ENCODE measurements at places on chromosomes 2 and 18.

- DNase-seq = no peak
These were observed 16.7 kb downstream of the ZNF638 start for GRCh38 chr2:71348302-71348701.

DNA sequence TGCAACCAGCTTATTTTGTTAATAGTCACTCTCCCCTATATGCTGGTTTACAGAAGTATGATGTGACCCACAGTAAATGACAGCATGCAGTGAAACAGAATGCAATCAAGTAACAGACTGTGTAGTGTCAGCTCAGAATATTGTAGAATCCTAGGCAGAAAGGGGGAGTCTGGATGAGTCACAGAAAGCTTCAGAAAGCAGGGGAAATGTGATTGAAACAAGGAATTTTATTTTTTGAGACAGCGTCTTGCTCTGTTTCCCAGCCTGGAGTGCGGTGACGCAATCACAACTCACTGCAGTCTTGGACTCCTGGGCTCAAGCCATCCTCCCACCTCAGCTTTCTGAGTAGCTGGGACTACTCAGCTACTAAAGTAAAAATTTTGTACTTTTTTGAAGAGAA, 219.9 kb upstream of the FBXO11 start:
- no peak for DNase-seq

GRCh38 chr2:164620873-164621763, at the start of gene GRB14:
TSS of gene GRB14 (minus strand) at chr2:164621482. CDS start at chr2:164621309, 173 bp downstream.
- DNase-seq = peak; percentile 6

GRCh38 chr2:190271783-190272456, 47.7 kb downstream of the HIBCH start:
- DNase-seq = no peak

DNA sequence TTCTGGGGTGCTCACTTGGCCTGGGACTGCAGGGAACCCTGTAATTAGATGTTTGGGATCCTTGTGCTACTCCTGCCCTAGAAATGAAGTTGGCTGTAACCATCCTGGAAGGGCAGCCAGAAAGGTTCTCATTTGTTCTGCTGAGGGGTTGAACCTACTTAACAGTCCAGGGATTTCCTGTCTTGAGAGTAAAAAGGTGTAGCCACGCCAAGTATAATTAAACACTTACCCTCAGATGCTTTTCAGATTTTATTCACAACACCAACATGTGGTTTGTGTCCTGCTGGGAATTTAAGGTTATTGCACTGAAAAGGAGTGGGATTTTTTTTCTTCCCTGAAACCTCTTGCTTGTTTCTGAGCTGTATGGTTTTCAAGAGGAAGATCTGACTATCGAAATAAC, 222.4 kb upstream of the APCDD1 start:
- no peak for DNase-seq

DNA sequence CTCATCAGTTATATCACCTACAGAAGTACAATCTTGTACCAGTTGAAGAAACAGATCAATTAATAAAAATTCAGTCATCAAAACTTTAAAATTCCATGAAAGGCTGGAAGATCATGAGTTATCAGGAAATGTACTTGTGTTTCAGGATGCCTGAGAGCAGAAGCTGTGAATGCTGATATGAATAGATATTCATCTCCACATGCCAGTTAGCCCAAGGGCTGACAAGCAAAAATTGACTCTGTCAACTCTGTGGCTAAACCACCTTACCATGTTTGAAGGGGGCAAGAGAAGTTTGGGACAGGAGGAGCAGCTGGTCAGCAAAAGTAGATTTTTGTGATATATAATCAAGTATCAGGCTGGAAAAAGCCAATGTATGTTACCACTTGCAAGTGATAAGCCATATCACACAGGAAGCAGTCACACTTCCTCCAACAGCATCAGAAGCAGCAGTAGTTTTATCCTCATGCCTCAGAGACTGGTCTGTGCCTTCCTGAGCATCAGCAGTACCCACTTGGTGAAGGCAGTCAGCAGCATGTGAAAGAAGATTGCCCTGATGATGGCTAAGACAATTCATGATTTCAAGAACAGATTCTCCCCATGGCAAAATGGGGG, 328.2 kb upstream of the CNTNAP5 start:
- DNase-seq = no peak

DNA sequence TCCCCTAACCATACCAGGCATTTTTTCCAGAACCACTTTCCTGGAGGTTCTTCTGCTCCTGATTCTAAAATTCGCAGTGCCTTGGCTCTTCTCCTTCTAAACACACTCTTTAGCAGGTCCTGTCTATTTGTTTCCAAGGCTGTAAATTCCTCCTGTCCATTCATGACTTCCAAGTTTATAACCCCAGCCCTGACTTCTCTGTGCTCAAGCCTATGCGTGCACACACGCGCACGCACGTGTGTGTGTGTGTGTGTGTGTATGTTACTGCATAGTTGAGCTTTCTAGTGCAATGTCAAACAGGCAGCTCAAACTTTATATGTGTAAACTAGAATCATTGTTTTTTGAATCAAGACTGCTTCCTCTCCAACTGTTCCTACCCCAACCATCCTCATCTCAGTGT, 337.7 kb downstream of the LRRTM1 start:
- DNase-seq = no peak

- DNase-seq = no peak
These were observed 168.4 kb downstream of the LOXHD1 start for GRCh38 chr18:46488471-46489213.

DNA sequence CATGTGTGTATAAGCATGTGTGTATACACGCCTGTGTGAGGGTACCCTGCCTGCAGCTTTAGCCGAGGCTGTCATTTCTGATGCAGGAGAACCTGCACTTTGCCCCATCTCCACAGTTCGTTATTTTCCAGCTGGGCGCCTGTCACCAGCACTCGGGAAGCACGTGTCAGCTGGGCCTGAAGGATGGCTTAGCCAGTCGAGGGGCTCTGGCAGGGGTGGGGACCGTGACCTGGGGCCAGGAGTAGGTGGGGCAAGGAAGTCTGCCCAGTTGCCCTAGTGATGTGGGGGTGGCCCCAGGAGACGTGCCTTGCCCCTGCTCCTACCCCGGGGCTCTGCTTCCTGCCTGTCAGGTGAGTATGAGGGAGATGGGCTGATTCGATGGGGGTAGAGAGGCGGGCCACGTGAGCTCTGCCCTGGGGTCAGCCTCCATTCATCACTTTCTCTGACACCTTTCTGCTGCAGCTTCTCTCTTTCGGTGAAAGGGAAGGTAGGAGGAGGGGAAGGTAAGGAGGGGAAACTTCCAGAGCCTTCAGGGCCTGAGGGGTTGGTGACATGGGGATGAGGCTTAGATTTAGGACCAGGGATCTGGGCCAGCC, 130.6 kb upstream of the SKOR2 start:
- no peak for DNase-seq

DNA sequence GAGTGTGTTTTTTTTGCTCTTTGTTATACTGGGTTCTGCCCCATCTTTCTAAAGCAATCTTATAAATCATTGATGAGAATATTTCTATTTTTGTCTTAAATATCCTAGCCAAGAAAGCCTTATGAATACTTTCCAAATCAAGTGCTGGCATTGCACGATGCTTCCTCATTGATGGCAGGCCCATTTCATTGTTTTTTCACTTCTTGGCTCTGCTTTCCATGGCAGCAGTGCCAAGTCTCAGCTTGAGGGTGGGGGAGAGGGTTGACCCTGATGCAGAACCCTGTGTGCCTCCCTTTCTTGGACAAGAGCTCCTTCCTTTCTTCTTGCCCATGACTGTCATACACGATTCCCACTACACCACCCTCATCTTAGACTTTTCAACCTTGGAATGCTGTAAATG, 16.7 kb upstream of the CELF4 start:
- DNase-seq = no peak

GRCh38 chr2:38174646-38175423, 98.9 kb upstream of the CYP1B1 start:
- no peak for DNase-seq

- no peak for DNase-seq
These were observed 17.0 kb upstream of the DSG3 start for GRCh38 chr18:31430554-31430953.

DNA sequence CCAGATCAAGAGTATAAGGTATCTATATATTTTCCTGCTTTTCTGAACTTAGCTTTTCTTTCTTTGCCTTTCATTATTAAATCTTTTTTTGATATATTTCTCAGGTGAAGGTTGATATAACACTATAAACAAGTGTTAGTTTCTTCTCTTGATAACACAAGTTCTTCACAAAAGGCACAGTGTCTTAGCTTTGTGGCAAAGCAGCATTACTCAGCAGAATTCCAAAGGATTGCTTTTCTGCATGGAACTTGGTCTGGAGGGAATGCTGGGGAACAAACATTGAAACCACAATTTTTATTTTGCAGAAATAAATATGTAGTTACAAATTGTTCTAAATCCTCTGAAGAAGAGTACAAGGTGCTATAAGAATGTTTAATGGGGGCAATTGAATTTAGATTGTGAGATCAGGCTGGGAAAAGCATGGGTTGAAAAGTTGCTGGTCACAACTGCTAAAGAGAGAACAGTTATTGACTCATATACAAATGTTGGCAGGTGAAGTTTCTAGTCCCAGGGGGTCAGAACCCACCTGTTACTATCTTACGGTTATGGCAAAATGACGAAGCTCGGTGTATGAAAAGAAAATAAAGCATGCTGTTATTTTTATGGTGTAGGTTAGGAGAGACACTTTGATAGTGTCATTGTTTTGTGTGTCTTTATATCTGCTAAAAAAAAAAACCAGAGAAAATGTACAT, 68.2 kb downstream of the UBR3 start:
- no peak for DNase-seq

- DNase-seq = no peak
These were observed 60.7 kb downstream of the RAB27B start for GRCh38 chr18:54888933-54889332.

- no peak for DNase-seq
These were observed 122.0 kb upstream of the COPS8 start for GRCh38 chr2:236963631-236964182.

GRCh38 chr2:230932556-230933511, 7.8 kb upstream of the GPR55 start:
- no peak for DNase-seq

DNA sequence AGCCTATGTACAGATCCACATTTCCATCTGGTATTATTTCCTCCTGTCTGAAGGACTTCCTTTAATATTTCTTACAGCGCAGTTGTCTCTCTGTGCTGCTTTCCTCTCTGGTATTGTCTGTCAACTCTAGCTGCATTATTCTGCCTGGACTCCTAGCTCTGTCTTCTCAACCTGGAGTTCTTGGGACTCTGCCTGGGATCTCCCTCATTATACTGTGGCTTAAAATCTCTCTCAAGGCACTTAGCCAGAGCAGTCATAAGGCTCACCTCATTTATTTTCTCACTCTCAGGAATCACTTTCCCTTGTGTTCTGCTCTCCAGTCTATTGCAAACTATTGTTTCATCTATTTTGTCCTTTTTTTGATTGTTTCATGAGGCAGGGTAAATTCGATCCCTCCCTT, 850.4 kb downstream of the ERBB4 start:
- peak; percentile 9 for DNase-seq

- peak; percentile 4 for DNase-seq
These were observed 1.1 kb downstream of the PRLH start for GRCh38 chr2:237567276-237568029.

GRCh38 chr2:197254776-197255530, 55.6 kb downstream of the ANKRD44 start:
- no peak for DNase-seq

DNA sequence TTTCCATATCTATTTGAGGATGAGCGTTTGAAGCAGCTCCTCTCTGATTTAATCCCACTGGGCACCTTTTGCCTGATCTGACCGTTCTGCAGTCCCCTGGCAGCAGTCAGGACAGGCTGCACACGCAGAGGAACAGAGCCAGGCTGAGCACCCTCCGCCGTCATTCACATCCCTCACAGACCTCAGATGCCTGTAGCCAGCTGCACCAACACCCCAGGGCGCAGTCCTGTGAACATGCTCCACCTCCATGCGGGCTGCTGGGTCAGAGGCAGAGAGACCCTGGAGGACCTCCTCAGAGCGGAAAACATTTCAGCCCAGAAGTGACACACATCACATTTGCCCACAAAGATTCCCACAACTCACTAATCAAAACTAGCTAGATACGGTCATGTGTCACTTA, 146.1 kb downstream of the SEPTIN10 start:
- DNase-seq = no peak

- no peak for DNase-seq
These were observed 40.1 kb downstream of the GTF3C3 start for GRCh38 chr2:196759378-196759706.

DNA sequence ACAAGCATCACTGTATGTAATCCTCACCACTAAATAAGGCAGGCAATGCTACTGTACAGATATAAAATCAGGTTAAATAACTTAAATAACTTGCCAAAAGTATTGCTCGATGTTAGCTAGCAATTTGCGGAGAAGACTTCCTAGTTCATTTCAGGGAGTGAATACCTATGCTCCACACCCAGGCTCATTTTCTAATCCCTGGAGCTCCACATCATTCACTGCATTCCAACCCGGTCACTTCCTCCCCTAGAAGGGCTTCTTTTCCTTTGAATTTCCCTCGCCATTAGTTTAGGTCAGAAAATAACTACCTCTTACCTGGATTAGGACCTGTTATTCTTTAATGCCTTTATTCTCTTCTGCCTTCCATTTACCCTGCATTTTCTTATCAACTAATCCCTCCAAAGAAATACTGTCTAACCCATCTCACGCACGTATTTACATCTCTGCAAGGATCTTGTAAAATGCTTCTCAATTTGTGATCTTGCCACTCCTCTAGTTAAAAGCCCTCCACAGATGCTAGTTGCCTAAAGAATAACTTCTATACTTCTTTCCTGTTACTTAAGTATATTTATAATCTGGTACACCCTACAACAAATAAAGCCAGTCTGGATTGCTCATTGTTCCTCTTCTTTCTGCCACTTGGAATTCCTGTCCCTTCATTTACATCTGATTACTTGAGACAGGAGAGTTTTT, 599.8 kb downstream of the NRXN1 start:
- no peak for DNase-seq

DNA sequence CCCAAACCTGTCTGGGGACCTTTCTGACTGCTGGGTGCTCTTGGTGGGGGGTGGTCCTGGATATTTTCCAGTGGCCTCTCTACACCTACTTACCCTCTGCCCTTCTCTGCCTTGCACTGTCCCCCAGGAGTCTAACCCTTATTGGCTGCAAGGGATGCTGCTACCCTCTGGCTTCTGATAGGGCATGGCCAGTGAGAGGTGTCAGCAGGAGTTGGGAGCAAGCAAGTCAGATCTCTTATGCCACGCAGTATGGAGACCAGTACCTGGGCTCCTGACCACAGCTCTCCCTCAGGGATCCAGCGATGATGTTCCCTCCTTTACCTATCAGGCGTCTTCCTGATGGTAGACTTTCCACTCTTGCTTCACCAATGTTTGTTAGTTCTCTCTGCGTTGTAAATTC, 373.7 kb downstream of the SOCS6 start:
- DNase-seq = no peak

- DNase-seq = no peak
These were observed 116.8 kb downstream of the GBX2 start for GRCh38 chr2:236051351-236051750.

GRCh38 chr18:37565101-37565976, at the start of gene CELF4:
TSS of gene CELF4 (minus strand) at chr18:37565798.
- no peak for DNase-seq

GRCh38 chr2:190592831-190593230, 56.1 kb upstream of the NAB1 start:
- DNase-seq = no peak

- no peak for DNase-seq
These were observed 220.2 kb downstream of the CLIP4 start for GRCh38 chr2:29335396-29335795.

GRCh38 chr2:234858790-234859329, 93.0 kb upstream of the SH3BP4 start:
- DNase-seq = no peak
